Activated naive CD4-positive, alpha-beta T cell (primary cell): ENCODE measurements at places on chromosomes 2 and 18.
A peak's percentile ranks its signal among the peaks of the same experiment; 100 is the strongest.

DNA sequence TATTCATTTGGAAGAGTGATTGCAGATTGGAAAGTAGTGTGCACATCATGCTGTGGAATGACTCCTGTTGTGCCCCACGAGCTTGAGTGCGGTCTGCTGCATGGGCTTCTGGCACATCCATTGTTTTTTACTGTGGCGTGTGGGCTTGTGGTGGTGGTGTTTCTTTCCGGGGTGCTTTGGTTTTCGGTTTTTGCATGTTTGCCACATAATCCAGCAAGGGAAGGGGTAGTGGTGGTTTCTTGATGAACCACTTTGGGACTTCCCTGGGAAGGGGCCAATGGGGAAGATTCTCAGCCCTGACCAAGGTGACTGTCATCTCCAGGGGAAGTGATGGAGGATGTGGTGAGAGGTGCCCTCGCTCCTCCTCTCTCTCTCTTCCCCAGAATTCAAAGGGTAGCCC, 57.0 kb downstream of the COA5 start:
- no peak for DNase-seq

- DNase-seq: peak; percentile 4
Observed at GRCh38 chr18:35026407-35027061, 14.7 kb upstream of the MAPRE2 start.

- DNase-seq: no peak
Observed at GRCh38 chr2:108450863-108451262, 1.9 kb downstream of the GCC2 start.

DNA sequence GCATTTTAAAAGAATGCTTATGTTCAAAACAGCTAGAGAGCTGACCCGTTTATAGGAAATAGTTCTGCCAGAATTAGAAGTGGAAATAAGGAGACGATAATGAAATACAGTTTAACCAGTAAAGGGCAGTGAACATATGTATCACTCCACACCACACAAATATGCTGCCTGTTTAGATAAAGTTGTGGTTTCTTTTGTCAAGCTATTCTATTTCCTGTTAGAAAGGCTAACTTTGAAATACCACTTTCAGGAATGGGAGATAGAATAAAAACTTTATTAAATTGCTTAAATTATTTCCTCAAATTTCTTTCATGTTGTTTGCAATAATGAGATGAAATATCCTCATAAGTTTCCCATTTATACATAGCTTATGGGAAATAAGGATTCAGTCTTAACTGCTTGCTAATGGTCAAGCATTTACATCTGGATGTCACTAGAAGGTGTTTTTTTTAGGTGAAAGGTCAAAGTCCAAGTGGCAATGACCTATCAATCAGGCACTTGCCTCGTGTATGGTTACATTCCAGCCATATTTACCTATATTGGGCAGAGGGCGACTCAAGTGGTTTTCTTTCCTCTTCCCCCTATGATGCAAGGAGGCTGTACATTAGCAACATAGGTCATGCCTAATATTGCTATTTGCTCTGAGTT, 148.9 kb downstream of the ZEB2 start:
- no peak for DNase-seq

DNA sequence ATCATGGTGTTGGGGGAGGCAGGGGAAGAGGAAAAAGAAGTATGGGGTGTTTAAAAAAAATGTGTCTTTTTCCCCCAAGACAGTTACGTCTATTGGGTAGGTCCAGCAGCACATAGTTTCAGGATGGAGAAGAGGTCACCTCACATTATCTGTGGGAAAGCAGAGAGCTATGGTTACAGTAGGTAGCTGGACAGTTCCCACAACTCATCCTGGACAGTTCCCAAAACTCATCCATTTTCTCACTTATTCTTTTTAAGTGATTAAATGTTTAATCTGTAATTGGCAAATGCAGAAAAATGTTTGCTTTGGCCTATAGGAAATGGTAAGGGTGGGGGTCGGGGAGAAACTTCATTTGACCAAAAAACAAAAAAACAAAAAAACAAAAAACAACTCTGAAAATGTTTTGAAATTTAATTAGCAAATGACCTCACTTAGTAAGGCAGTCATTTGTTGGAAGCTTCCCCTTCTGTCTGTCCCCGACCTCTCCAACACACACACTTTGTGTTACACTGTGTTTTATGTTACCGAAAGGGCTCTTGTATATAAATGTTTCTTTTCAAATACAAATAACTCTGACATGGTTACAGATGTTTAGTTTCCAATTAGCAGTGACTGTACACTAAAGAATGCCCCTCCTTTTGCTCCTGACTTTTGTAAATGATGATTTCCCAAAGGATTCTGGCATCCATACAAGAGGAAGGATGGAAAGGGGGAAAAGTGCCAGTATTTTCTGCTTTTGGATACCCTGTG, 173.3 kb upstream of the ZFP36L2 start:
- DNase-seq: no peak

GRCh38 chr2:50529600-50530218, 502.2 kb downstream of the NRXN1 start:
- DNase-seq: no peak

- no peak for DNase-seq
Observed at GRCh38 chr2:1437537-1437936, 24.3 kb downstream of the TPO start.

- DNase-seq: no peak
Observed at GRCh38 chr2:27792759-27793158, 21.2 kb downstream of the MRPL33 start.

DNA sequence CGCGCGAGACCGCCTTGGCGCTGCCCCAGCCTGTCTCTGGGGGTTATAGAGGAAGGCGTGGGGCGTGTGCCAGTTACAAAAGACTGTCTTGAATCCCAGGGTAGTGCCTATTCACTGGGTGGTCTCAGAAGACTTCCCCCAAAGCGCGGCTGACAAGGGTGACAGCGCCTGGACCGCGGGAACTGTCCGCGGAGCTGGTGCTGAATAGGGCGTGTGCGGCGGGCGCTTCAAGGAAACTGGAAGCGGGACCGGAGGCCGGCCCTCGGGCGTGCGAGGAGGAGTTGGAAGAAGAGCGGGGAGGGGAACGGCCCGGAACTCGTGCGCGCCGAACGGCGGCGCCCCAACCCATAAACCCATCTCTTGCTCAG, 2.3 kb downstream of the EGR4 start:
- no peak for DNase-seq

- no peak for DNase-seq
Observed at GRCh38 chr2:118059919-118060478, 28.3 kb upstream of the INSIG2 start.

DNA sequence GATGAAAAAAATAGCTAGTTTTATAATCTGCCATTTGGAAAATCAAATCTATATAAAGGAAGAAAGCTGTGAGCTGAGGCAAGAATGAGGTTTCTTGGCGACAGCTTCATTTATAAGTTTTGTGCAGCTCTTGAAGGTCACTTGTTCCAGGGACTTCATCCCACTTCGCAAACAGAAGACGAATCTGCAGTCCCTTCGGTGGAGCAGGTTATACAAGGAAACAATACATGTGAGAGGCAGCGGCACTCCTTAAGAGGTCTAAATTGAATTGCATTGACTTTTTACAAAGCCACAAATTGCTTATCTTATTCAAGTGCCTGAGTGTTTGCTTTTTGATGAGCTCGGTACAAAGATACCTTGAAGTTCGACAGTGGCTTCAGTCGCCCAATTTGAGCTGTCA, 72.2 kb downstream of the C1QL2 start:
- no peak for DNase-seq

DNA sequence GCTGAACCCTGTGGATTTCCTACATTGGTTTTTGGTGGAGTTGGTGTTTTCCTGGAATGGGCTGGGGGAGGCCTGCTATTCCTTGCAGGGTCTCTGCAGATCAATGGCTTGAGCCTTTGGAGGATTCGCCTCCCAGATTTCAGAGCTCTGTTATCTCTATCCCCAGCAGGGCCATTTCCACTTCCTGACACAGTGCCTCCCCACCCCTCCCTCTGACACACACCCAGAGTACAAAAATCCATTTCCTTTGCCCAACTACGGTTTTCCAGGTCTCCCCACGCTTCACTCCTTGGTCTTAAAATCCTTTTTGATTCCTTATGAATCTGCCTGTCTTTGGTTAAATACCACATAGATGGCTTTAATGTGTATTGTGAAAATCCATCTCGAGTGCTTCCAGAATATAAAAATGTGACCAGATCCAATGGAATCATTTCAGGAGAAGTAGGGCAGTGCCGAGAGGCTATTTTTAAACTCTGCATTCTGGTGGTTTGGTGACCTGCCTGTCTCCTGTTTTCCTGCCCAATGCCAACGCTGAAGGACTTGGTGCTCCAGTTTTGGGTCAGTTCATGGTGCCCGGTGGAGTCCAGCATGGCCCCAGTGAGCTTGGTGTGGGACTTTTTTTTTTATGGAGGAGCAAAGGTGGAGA, 60.9 kb downstream of the ARL4C start:
- DNase-seq: no peak

GRCh38 chr18:63152096-63152495, 167.5 kb downstream of the BCL2 start:
- DNase-seq: no peak

DNA sequence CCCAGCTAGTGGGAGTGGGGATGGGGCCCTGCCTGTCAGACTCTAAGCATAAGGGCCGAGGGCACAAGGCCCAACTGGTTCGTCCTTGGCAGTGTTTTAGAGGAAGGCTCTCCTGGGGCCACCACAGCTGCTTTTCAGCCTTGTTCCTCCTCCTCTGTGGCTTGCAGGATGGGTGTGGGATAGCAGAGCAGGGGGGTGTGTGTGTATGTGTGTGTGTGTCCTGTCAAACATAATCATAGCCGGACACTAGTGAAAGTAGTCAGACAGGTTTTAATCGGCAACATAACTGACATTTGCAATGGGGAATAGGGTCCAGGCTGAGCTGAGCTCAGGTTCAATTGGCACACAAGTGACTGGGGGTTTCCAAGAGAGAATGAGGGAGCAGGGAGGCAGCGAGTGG, 114.2 kb downstream of the SEPTIN10 start:
- no peak for DNase-seq

- DNase-seq: no peak
Observed at GRCh38 chr2:121150126-121150525, 134.9 kb downstream of the TFCP2L1 start.

DNA sequence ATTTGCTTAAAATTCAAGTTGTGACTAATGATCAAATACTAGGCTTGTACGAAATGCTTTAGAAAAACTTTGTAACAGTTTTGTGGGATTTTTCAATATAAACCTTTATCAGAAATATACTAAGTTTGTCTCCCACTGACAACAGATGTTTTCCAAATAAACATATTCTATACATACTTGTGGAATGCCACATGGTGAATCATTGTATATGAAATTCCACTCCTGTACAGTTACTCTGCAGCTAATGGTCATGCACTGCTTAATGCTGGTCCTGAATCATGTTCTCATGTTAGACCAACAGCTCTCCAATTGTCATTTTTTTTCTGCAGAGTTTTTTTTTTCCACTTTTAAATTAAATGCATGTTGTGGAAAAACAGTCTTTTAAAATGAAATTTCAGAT, 90.1 kb downstream of the DPP4 start:
- no peak for DNase-seq

GRCh38 chr18:54181856-54182602, 42.4 kb downstream of the MBD2 start:
- no peak for DNase-seq
